ENCODE measurements at places on chromosomes 11 and 22. TPM values are rescaled to one million over a fixed set of nuclear protein-coding genes. Genes with fewer than 3 reads are reported as not detected.

C11orf42 gene
- not detected for total RNA-seq

MTCH2 gene
- 73.0 TPM for total RNA-seq

CAPN5 gene
- 13.8 TPM for total RNA-seq

PHETA2 gene
- total RNA-seq, result 18.0 TPM

CD3G gene
- total RNA-seq, result 0.20 TPM

YPEL4 gene
- total RNA-seq, result 2.6 TPM

PRG3 gene
- total RNA-seq, result 1.1 TPM

Data from spinal cord (tissue), 10 donors.